Stimulated activated CD4-positive, alpha-beta T cell treated with anti-CD3 and anti-CD28 coated beads, Interleukin-1b, Interleukin-23, amount 100 ng/mL, for 1 hour (primary cell): ENCODE measurements at places on chromosomes 7 and 10.

GRCh38 chr10:61894133-61894532 lies 7.4 kb upstream of the ARID5B start:
- no peak for DNase-seq

GRCh38 chr10:95334805-95335144 lies 44.0 kb upstream of the PDLIM1 start:
- DNase-seq, result no peak

DNA sequence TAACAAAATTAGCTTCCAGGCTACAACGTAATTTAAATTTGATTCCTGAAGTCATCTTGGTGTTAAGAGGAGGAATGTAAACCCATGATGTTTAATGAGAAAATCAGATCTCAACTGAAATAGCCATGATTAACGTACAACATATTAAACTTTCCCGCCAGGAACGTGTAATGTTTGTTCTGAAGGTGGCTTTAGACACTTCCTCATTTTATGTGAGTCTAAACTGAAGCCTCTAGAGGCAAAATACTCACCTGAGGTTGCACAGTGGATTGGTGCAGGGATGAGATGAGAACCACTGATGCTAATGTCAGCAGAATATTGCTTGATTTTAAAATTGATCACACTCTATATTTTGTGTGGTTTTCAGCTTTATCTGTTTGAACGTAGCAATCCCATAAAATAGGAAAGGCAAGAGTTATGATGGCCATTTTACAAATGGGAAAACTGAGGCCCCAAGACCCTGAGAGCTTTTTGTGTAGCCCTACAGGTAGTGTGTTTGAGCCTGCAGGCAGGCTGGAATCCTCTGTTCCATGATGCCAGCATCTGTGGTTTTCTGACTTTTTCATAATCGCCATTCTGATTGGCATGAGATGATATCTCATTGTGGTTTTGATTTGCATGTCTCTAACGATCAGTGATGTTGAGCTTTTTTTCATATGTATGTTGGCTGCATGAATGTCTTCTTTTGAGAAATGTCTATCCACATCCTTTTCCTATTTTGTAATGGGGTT lies 243.7 kb upstream of the BMPER start:
- no peak for DNase-seq

- no peak for DNase-seq
Measured at GRCh38 chr7:22972207-22972606, 41.7 kb downstream of the HYCC1 start.

DNA sequence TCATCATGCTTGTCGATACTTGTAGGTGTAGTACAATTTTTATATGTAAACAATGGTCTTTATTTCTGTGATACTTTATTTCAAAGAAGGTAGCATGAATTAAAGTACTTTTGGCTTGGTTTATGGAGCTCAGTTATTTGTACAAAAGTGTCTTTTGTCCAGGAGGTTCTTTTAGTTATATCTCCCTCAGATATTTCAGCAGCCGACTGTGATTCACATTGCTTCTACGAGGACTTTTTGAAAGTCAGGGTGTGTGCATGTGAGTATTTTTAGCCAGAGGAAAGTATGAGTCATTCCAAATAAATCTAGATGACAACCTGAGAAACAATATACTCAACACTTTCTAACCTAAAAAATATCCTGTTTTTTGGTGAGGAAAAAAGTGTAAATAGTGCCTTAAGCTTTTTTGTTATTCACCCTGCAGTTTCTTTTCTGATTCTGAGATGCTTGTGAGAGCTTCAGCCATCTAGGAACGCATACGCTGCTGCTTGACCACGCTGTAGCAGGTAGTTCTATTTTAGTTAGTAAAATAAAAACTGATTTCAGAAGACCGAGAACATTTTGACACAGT lies 595 bp upstream of the SUN1 start:
- no peak for DNase-seq

DNA sequence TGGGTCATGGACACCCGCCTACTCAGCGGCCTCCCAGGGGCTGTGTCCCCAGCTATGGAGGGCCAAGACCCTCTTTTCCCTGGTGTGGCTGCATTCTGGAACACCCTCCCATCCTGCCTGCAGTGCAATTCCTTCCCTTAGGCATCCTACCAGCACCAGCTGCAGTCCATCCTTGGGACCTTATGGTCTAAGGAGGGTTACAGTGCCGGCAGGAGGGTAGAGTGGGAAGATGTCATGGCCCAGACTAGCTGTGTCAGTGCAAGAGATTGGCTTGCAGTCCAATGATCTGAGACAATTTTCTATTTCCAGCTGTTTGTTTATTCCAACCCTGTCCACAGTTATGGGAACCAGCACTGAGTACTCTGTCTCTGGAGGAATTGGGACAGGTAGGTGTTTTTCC lies 92.4 kb downstream of the WDFY4 start:
- no peak for DNase-seq

DNA sequence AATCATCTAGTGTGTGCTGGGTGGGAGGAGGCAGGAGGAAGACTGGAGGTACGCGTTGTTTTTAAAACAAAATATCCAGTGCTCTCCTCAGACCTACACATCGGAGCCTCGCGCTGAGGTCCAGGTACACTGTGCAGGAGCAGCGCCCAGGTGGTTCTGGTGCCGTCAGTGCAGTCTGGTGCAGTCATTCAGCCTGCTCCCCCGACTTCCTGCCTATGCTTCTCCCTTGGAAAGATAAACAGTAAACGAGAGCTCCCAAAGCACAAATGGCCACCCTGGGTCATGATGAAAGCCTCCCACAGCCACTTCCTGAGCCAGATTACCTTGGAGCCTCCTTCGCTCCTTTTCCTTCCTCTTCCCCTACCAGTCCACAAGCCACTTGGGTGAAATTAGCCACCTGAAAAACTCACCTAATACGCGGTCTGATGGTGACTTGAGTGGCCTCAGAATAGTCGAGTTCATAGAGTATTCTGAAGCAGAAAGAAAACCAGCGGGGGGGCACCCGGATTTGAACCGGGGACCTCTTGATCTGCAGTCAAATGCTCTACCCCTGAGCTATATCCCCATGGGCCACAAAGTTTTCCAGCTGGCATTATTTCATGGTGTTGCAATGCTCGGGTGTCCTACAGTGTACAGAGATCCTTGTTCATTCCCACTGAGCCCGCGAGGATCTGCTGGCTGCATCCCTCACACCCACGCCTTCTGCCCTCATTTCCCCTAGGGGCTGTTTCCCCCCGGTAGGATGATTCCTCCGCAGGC lies 82.5 kb downstream of the ZNF467 start:
- DNase-seq, result no peak

- DNase-seq, result no peak
Measured at GRCh38 chr7:24836084-24836483, 78.8 kb upstream of the GSDME start.

DNA sequence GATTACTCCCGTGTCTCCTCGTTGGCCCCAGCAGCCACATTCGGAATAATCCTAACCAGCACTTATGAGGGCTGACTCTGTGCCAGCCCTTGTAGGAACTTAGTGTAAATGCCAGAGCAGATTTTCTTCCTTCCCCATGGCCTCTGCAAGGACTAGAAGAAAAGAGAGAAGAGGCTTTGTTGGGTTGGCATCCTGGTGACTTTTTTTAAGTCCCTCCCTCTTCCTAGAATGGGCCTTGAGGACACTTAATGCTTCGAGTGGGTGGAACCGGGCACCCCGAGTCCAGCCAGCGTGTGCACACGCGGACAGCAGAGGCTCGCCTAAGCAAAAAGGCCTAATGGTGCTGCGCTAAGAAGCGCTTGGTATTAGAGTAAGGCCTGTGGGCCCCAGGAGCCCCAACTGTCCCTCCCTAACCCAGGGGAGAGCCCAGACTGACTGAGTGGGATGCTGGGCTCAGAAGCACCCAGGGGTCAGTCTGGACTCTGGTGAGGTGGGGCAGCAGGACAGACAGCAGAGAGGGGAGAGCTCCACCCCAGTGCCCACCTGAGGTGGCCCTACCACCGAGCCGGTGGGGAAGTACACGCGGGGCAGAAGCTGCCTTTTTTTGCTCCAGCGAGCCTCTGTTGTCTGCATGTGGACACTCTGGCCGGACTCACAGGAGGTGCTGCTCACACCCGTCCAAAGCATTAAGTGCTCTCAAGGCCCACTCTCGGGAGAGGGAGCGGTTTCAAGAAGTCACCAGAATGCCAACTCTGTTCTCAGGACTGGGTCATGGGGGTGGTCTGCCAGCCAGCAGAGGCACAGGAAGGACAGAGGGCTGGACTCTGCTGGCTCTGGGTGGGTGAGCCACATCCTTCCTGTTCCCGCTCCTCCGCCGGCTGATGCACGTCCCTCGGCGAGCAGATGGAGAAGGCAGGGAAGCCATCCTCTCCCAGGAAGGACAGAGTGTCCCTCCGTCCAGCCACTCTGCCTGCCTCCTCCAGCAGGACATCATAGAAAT lies 12.5 kb downstream of the ITPRIP start:
- DNase-seq, result no peak

- no peak for DNase-seq
Measured at GRCh38 chr10:63140077-63140476, 6.9 kb downstream of the NRBF2 start.

DNA sequence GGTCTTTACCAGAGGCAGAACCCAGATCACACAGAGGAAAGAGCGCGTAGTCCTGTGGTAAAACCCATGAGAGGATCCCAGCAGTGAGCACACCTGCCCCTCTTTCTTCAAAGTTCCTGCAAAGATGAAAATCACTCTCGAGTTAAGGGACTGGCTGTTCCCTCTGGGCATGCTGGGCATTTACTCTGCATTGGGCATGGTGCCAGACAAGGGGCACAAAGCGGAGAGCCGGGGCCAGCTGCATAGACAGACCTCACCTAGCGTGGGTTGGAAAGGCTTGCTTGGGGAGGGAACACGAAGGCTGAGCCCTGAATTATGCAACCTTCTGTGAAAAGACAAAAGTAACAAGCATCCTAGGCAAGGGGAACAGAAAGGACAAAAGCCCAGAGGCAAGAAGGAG lies 120.0 kb upstream of the TCERG1L start:
- no peak for DNase-seq

GRCh38 chr7:2405601-2406345 lies 2.4 kb downstream of the CHST12 start:
- no peak for DNase-seq

- no peak for DNase-seq
Measured at GRCh38 chr7:88366845-88367244, 60.2 kb upstream of the STEAP4 start.

DNA sequence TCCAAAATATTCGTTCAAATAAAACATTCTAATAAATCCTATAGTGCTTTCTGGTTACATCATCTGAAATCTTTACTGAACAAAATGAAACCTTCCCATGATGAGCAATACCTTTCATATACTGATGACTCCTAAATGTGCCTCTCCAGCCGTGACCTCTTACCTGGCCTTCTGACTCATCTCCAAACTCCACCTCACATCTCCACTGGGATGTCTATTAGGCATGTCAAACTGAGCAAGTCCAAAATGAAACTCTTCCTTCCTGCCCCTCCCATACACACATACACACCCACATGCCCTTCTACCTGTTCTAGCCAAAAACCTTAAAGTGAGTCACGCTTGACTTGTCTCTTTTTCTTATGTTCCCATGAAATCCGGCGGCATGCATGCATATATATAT lies 22.9 kb downstream of the GSAP start:
- DNase-seq, result no peak

- no peak for DNase-seq
Measured at GRCh38 chr7:135235841-135236240, 2.2 kb downstream of the STRA8 start.

GRCh38 chr7:113652501-113652900 lies 266.3 kb downstream of the PPP1R3A start:
- DNase-seq, result no peak

DNA sequence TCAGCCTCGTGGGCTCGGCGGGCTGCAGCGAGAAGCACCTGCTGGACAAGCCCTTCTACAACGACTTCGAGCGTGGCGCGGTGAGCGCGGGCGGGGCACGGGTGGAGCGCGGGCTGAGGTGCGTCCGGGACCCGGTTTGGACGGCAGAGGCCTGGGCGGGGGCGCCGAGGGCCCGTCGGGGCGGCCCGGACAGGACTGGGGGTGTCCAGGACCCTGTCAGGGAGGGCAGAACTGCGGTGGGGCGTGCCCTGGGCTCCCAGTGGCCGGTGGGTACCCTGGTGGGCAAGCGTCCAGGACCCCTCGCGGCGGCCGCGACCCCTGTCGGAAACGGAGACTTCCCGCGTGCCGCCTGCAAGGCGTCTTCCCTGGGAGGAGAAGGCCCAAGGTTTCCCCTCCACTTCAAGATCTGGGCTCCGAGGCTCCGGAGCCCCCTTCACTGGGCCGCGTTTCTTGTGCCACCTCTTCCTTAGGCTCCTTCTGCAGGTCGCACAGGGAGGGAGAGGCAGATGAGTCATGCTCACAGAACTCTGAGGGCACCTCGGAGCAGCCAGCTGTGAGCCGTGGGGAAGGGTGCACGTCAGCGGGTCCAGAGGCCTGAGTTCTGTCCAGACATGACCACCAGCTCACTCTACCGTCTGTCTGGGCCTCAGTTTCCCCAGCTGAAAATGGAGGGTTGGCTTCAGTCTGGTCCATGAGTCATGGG lies 485 bp downstream of the ALOX5 start:
- DNase-seq, result no peak

DNA sequence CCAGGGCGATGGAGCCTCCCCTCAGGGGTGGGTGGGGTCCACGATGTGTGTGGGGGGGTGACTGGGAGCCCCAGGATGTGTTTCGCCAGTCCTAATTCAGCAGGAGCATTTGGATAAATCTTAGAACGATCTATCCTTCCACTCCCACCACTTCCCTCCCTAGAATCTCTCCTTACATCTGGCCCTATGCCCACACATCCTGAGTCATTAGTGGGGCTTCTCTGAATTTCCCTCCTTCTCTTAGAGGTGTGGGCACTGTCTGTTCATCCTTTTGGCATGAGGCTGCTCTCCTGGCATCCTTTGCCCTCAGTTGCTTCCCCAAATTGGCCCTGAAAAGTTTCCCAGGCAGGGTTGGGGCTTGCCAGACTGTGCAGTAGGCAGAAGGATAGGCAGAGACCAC lies 1.6 kb downstream of the GHRHR start:
- no peak for DNase-seq

DNA sequence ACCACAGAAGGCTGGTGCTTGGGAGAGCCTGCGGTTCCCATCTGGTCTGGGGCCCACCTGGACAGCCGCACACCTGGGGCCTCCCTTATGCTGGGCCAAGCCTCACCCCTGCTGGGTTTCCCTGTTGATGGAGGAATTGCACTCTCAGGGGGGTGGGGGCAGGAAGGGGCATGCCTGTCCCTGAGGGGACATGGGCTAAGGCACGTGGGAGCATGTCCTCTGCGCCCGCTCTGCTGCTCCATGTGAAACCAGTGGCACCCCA lies 43.4 kb downstream of the OAT start:
- DNase-seq, result no peak

- no peak for DNase-seq
Measured at GRCh38 chr10:118753331-118754228, 1.2 kb downstream of the CACUL1 start.

GRCh38 chr10:50335397-50335796 lies 84.1 kb upstream of the ASAH2 start:
- no peak for DNase-seq

- no peak for DNase-seq
Measured at GRCh38 chr10:99330347-99330924, 1.3 kb downstream of the CNNM1 start.

DNA sequence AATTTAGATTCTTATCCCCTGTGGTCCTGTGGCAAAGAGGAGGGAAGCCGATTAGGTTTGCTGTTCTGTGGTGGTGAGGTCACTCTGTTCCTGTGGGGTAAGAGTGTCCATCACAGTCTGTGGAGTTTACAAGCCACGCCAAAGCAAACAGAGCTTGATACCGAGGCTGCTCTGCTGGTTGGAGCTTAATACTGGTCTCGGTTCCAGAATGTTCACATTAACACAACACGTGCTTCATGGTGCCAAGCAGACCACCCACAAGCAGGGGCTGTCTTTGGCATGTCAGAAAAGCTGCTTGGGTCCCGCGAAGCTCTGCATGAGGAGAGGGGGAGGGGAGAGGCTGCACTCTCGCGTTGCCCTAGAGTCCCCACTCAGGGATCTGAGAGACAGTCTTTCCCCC lies 47.5 kb downstream of the DNAJB6 start:
- no peak for DNase-seq
